MCF 10A (cell line): ENCODE measurements at places on chromosomes 16 and 17.

DNA sequence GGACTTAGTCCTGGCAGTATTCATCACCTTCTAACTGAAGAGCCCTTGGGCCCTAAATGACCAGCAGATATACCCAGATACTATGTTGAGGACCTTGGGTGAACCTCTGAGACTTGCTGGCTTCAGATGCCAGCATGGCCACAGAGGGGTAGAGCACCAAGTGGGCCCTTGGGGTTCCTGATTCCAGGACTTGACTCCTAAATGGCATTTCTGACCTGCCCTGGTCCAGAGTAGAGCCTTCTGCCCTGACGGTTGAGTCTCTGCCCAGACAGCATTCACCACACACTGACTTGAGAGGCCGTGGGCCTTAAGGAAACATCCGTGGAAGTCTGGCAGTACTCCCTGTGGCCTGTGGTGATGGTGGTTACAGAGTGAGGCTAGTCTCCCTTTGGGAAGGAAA is 2.8 kb upstream of the APPBP2 start:
- DNase-seq, result no peak

- DNase-seq, result peak; percentile 65
Observed at GRCh38 chr17:40450175-40450574, 6.9 kb downstream of the IGFBP4 start.

DNA sequence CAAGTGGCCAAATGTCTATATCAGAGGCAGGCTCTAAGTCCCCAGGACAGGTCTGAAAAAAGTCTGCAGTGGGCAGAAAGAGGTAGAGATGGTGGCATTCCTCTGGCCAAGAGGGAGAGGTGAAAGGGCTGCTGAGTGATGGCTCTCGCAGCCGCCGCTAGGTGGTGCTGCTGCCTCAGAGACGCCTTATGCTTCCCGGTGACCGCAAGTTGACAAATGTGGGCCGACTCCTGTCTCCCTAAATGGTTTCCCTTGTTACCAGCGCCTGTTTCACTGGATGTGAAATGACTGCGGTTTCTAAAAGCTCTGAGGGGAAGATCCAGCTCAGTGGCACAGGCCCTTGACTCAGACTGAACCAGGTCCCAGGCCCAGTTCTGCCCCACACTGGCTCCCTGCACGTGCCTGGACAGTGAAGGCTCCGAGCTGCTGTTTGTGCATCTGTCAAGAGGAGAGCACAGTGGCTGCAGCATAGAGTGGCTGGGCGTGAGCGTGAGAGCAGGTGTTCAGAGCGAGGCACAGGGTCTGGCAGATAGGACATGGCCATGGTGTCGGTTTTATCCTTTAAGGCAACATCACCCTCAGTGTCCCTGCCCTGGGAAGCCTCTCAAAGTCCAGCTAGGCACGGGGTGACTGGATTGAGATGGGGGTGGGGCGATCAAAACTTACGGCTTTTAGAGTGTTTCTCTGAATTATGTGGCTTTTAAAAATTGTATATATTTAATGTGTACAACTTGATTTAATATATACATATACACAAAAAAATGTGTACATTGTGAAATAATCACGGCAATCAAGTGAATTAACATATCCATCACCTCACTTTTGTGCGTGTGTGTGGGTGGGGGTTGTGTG is 19.9 kb downstream of the CLEC16A start:
- DNase-seq, result peak; percentile 79

DNA sequence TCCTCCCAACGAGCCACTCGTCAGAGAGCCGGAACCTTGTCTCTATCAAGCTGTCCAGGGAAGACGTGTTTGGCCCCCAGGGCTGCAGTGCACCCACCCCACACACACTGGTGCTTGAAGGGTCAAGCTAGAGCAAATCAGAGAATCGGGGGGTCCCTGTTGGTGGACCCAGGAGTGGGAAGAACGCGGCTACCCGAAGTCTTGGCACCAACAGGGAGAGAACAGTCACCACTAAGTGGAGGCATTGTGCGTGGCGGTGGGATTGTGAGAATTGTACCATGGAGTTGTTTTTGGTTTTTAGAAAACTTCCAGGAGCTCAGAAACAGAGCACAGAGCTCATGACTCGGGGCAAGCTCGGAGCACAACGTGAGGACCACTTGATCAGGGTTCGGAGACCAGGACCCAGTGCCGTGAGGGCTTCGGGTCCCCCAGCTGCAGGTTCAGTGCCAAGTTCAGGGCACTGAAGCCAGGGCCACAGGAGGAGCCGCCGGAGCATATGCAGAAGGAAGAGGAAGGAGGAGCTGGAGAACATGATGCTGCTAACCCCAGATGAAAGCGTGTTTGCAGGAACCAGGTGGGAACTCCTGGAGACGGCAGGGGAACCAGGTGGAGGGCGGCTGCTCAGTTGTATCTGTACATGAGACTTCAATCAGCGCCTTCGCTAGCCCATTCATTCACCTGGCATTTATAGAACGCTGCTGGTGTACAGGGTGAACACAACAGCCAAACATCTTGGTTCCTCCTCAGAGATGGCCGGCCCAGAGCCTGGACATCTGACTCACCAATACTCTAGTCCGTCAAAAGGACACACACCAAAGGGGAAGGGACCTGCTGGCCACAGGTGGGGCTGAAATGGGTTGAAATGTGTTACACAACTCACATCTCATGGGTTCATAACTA is 42.8 kb downstream of the METRNL start:
- no peak for DNase-seq

DNA sequence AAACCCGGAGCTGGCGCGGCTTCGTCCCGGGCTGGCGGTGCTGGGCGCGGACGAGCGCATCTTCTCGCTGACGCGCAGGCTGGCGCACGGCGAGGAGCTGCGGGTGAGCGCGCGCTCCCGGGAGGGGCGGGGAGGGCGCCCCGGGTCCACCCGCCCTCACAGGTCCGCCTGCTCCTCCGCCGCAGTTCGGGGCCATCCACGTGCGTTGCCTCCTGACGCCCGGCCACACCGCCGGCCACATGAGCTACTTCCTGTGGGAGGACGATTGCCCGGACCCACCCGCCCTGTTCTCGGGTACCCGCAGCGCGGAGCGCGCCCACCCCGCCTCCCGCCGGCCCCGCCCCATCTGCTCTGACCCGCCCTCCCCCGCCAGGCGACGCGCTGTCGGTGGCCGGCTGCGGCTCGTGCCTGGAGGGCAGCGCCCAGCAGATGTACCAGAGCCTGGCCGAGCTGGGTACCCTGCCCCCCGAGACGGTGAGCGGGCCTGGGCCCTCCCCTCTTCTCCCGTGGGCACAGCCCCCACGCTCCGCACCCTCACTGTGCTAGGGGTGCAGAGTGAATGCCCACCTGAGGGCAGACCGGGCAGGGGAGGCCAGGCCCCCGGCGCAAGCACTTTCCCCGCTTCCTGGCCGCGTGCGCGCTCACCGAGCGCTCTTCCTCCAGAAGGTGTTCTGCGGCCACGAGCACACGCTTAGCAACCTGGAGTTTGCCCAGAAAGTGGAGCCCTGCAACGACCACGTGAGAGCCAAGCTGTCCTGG is 1.4 kb downstream of the HAGHL start:
- DNase-seq, result peak; percentile 82

DNA sequence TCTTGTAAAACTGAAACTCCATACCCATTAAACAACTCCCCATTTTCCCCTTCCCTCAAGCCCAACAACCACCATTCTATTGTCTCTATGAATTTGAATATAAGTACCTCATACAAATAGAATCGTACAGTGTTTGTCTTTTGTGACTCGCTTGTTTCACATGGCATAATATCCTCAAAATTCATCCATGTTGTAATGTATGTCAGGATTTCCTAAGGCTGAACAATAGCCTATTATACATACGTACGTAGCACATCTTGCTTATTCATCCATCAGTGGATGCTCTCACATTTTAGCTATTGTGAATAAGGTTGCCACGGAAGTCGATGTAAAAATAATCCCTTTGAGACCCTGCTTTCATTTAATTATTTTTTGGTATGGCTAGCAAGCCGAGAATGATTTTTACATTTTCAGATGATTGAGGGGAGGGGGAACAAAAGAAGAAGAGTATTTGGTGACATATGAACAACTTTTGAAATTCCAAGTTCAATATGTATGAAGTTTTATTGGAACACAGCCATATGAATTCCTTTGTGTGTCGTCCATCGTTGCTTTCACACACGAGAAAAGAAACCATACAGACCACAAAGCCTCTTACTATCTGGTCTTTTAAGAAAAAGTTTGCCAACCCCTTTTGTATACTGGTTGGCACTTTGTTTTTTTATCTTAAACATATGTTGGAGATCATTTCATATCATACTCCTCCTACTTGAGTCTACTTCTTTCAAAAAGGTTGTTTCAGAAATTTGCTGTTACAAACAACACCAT is 371.2 kb downstream of the NPIPA8 start:
- DNase-seq, result no peak

GRCh38 chr16:76176153-76176552 is 101.0 kb upstream of the CNTNAP4 start:
- DNase-seq, result no peak

DNA sequence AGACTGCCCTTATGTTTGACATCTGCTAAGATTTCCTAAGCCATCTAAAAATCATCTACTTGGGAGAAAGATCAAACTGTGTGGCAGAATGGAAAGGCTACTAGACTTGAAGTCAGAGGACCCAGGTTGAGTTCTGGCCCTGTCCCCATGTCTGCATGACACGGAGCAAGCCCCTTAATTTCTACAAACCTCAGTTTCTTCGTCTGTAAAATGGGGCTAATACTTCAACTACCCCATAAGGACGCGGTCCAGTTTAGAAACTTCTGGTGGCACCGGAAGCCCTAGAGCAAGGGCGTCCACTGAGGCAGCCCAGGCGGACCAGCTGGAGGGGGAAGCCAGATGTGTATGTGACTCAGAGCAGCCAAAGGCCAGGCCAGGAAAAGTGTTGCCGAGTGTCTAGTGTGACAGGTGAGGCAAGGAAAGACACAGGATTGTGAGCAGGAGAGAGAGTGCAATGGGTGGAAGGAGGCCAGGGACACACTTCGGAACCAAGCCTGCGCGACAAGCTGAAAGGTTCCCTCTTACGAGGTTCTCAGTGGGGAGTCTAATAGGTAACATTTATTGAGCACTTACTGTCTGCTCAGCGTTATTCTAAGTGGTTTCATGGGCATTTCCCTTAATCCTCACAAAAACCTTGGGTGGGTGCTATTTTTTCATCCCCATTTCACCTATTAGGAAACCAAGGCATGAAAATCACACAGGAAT is 17.8 kb upstream of the PITPNM3 start:
- no peak for DNase-seq

DNA sequence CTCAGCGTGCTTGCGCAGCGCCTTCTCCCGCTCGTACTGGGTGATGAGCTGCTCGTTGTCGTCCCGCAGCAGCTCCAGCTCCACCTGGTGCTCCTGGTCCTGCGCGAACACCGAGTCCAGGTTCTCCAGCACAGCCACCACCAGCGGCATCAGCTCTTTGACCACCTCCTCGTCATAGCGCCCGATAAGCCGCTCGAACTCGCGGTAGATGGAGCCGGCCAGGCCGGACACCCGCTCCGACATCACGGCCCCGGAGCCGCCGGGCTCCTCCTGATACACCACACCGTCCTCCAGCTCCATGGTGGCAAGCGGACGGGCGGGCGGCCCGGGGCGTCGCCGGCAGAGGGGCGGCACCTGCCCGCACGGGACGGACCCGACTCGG is 320 bp downstream of the SPAG9 start:
- DNase-seq, result no peak

GRCh38 chr16:4874666-4875065 is 27.4 kb downstream of the UBN1 start:
- DNase-seq, result no peak

- DNase-seq, result peak; percentile 29
Observed at GRCh38 chr17:9465210-9465921, 110.3 kb downstream of the STX8 start.

- peak; percentile 1 for DNase-seq
Observed at GRCh38 chr16:17318238-17318637, 152.5 kb downstream of the XYLT1 start.

DNA sequence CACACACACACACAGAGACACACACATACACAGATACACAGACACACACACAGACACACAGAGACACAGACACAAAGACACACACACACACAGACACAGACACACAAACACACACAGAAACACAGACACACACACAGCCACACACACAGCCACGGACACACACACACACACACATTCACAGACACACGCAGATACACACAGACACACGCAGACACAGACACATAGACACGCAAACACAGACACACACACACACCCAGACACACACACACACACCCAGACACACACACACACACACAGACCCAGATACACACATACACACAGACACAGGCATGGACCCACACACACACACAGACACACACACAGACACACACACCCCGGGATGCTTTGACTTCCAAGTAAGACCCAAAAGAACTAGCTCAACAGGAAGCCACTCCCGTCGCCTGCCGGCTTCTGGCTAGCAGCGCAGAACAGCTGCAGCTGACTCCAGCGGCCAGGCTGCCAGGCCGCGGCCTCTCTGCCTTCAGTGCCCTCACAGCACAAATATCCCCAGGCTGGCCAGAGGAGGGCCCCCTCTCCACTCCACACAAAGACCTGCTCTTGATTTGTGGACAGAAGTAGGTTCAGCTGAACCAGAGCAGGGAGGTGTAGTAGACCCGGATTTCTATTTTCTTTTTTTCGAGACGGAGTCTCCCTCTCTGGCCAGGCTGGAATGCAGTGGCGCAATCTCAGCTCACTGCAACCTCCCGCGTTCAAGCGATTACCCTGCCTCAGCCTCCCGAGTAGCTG is 6.0 kb upstream of the CHRNE start:
- DNase-seq, result peak; percentile 95

GRCh38 chr17:50035945-50036344 is 20.0 kb upstream of the ITGA3 start:
- no peak for DNase-seq

DNA sequence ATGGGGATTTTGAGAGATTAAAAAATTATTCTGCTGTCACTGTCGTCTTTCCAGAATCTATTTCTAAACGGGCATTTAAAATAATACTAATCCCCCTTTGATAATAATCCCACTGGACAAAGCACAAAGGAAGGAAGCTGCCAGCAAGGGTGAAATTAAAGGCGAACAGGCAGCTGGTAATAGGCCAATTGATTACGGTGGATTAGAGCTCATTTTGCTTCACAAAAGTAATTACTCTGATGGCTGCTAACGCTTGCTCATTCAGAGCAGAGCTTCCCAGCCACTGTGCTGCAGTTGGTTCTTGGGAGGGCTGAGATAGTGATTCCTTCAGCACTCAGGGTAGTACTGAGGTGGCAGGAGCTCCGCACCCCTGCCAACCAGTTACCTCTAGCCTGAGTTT is 205.7 kb downstream of the SNX29 start:
- no peak for DNase-seq

GRCh38 chr16:66746682-66747081 is 4.7 kb downstream of the DYNC1LI2 start:
- DNase-seq, result no peak

- DNase-seq, result no peak
Observed at GRCh38 chr17:6153375-6153774, 83.2 kb downstream of the WSCD1 start.

- DNase-seq, result peak; percentile 74
Observed at GRCh38 chr17:41811549-41812380, at the start of gene P3H4. TSS of gene P3H4 (minus strand) at chr17:41811949. CDS start at chr17:41811915, 34 bp downstream.

- DNase-seq, result no peak
Observed at GRCh38 chr17:43330876-43331639, 67.7 kb upstream of the ARL4D start.
